ENCODE measurements at places on chromosomes 13 and 19.

DNA sequence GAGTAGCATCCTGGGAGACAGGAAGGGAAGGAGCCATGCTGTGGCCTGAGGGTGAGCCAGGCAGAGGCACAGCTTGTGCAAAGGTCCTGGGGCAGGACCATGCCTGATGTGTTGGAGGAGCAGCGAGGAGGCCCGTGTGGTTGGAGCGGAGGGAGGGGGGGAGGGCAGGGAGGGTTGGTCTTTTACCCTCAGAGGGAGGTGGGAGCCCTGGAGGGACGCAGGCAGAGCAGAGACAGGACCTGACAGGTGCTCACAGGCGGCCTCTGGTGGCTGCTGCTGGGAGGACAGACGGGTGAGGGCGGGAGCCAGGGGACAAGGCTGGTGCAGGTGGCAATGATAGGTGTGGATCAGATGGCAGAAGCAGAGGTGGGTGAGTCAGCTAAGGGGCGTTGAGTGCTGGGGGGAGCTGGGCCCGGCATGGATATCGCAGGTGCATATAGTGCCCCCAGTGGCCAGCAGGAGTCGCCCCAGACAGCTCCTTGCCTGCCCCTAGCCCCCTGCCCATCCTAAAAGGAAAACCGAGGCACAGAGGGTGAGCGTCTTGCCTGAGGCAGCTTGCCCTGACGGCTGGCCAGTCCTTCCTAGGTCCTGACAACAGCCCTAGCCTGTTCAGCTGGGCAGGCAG, 9.8 kb upstream of the GNA15 start:
- no peak for DNase-seq

GRCh38 chr19:10419200-10419645, 1.1 kb upstream of the PDE4A start:
- no peak for DNase-seq

DNA sequence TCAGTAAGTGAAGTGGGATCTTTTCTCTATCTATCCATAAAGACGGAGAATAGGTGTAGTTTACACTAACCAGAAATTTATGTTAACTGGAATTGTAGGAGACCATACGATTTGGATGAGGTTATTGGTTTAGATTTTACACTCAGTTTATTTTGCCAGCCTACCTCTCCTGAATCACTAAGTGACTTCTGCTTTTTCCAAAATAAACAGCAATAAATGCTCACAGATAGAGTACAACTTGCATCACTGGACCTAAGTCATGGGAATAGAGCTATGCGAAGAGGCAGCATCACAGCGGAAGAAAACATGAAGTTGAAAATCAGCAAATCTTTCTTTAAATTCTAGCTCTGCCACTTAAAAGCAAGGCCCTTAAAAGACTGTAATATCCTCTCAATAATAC, 781.0 kb downstream of the LIG4 start:
- DNase-seq = no peak

DNA sequence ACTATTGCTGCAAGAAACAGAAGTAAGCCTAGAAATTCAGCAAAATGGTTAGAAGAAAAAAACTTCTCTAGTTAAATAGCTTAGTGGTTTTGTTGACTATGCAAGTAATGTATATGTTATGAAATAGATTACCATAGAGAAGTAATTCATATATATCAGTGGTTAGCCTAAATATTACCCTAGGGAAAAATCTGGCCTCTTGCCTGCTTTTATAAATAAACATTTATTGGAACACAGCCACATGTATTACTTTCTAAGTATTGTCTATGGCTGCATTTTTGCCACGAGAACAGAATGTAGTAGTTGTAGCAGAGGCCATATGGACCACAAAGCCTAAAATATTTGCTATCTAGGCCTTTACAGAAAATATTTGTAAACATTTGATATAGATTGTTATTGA, 1471.7 kb upstream of the PRR20A start:
- no peak for DNase-seq

DNA sequence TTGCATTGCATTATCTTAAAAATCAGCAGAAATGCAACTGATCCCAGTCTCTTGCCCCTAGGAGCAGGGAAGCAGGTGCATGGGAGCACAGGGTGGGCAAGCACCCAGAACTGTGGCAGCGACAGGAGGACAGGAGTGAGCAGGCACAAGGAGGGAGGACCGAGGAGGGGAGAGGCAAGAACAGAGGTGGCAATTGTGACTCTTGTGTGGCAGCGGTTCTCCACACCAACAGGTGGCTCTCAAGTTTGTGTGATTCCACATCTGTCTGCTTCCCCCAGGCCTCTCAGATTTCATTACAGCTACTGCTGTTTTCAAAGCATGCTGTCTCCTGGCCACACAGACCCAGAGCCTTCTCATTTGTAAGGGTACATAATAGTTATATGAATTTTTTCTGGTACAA, 108.5 kb downstream of the STK24 start:
- no peak for DNase-seq

DNA sequence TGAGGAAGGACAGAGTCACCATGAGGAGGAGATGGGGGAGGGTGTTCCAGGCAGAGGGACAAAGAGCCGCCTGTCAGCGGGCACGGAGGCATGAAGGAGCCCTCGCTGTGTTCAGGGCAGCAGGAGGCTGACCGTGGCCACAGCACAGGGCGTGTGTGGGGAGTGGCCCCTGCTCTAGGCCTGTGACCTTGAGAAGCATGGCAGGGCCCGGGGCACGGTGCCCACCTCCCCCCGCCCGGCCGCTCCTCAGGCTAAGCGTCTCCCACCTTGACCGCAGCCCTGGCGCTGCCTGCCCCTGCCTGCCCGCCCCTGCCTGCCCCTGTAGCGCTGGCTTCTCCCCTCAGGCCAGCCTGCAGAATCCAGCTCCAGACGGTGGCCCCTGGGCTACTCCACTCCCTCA, 11.6 kb downstream of the MAP2K2 start:
- no peak for DNase-seq
